T-cell (primary cell): ENCODE measurements at places on chromosomes 13 and 19. TPM values are rescaled to one million over a fixed set of nuclear protein-coding genes. Genes with fewer than 3 reads are reported as not detected.

Gene SLC6A16
- 8.1 TPM for total RNA-seq

Gene LILRA1
- total RNA-seq, result not detected

GRCh38 chr19:29533578-29534544, 8.1 kb downstream of the VSTM2B start:
- H3K4me3 ChIP-seq, result no peak overlapping the region
- H3K27ac ChIP-seq, result no peak overlapping the region
- no peaks in the 10 kb centered on the region for H3K4me1 ChIP-seq

DNA sequence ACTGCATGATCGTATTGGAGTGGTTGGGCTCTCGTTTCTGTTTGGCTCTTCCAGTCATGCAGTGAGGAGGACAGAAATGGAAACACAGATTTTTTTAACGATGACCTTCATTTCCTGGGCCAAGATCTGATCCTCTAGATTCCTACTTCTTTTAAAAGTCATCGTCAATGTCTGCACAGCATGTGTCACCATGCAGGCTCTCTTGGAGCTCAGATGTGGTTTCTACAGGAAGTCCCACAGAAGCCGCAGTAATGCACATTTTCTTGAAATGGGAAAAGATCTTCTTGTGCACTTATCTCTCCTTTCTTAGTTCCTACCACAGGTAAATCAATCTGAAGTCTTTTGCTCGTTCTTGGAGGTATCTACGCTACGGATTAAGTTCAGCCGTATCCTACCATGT, 626.9 kb downstream of the EFNB2 start:
- no peak overlapping the region for H3K4me3 ChIP-seq
- no peak overlapping the region for H3K27ac ChIP-seq
- no peaks in the 10 kb centered on the region for H3K36me3 ChIP-seq
- no peaks in the 10 kb centered on the region for H3K27me3 ChIP-seq
- DNase-seq, result no peak
- peaks cover 3% of the 10 kb centered on the region for H3K4me1 ChIP-seq

DNA sequence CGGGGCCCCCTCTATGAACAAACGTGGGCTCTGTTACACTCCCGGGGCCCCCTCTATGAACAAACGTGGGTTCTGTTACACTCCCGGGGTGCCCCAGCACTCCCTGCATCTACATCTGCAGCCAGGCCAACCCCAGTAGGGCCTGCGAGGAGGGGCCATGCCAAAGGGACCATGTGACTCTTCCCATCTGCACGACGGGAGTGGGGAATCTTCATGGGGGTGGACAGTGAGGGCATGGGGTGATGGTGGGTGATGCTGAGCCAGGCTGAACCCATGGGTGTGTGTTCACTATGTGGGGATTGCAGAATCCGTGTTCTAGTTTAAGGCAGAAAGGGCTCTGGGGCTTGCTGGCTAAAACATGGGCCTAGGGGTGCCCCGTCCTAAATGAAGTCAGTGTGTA, 69.9 kb upstream of the ARHGEF7 start:
- H3K4me1 ChIP-seq, result no peaks in the 10 kb centered on the region
- DNase-seq, result no peak
- no peaks in the 10 kb centered on the region for H3K27me3 ChIP-seq

DNA sequence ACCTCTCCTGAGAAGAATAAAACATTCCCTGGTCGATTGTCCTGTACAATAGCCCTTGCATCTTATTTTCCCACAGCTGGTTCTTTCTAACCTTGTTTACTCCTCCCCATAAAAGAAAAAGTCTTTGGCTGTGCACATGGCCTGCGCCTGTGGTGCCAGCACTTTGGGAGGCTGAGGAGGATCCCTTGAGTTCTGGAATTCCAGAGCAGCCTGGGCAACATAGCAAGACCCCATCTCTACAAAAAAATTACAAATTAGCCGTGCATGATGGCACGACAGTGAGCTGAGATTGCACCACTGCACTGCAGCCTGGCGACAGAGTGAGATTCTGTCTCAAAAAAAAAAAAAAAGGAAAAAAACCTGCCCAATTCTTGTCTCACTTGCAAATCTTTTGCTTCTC, 7.2 kb upstream of the NUP62 start:
- DNase-seq, result no peak
- H3K27ac ChIP-seq, result no peak overlapping the region
- no peaks in the 10 kb centered on the region for H3K27me3 ChIP-seq
- H3K4me3 ChIP-seq, result no peak overlapping the region
- peaks cover 17% of the 10 kb centered on the region for H3K4me1 ChIP-seq
- no peaks in the 10 kb centered on the region for H3K36me3 ChIP-seq

GRCh38 chr19:48830088-48830487, 6.2 kb downstream of the HSD17B14 start:
- H3K4me1 ChIP-seq, result no peaks in the 10 kb centered on the region
- no peaks in the 10 kb centered on the region for H3K36me3 ChIP-seq
- no peak overlapping the region for H3K4me3 ChIP-seq
- H3K27ac ChIP-seq, result no peak overlapping the region
